ENCODE measurements at places on chromosomes 11 and 22.

GRCh38 chr11:65393513-65394079 is 7.2 kb downstream of the FRMD8 start:
- no peak for DNase-seq

GRCh38 chr11:103076361-103076760 is 15.6 kb downstream of the DCUN1D5 start:
- DNase-seq = no peak

GRCh38 chr22:20319745-20320658 is at the start of gene DGCR6L:
Gene DGCR6L (minus strand): TSS chr22:20320060. CDS start chr22:20319988, 72 bp downstream.
- peak; percentile 92 for DNase-seq

GRCh38 chr11:539971-540481 is 2.7 kb downstream of the LRRC56 start:
- no peak for DNase-seq

DNA sequence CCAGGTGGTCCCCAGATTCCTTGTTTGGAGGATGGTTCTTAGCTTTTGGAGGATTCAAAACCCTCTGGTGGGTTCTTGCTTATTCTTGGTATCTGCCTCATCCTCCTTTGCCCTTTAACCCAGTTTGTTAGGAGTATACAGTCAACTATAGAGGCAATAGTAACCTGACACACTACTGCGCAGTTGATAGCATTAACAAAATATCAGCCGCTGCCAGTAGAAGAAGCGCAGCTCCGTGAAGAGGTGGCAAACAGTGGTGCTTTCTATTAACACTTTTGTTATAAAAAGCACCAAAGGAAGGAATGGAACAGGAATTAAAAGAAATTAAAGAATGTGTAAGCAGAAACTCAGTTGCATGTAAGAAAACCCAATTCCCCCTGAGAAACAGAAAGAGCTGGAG is 29.3 kb downstream of the SLC22A25 start:
- no peak for DNase-seq

GRCh38 chr11:63491636-63492372 is 837 bp upstream of the PLAAT5 start:
- DNase-seq = no peak

- no peak for DNase-seq
Measured at GRCh38 chr22:23053912-23054530, 16.3 kb upstream of the GNAZ start.

DNA sequence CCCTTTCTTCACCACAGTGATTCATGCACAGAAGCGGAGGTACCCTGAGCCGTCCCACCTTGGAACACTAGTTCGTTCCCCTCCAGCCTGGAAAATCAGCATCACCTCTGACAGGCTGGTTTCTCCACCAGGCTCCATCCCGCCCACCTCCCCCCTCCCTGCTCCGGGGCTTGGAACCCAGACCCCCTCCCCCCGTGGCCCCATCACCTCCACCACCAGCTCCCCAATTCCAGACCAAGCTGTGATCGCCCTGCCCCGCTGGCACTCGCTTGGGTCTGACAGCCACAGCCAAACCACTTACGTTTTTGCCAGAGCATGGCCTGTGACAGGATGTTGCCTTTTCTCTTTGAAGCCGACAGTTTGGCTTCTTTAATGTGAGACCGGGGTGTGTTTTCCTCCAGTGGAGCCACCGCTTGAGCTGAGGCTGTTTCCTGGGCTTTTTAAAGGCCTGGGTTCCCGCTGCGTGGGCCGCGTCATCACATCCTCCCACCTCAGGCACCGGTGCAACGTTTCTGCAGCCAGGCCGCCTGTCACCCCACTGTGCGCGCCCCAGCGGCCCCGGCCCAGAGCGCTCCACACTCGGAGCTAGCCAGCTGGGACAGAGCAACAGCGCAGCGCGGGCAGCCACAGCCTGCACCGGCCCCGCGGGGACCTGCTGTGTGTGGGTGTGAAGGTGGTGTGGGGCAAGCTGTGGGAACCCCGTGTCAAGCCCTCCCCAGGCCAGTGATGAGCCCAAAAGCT is at the start of gene POU2AF1:
TSS of gene POU2AF1 (minus strand) at position 415 of the 741 bp plus-strand sequence. CDS start at position 317, 98 bp downstream.
- no peak for DNase-seq

- no peak for DNase-seq
Measured at GRCh38 chr11:21405422-21405821, 736.0 kb downstream of the NELL1 start.

DNA sequence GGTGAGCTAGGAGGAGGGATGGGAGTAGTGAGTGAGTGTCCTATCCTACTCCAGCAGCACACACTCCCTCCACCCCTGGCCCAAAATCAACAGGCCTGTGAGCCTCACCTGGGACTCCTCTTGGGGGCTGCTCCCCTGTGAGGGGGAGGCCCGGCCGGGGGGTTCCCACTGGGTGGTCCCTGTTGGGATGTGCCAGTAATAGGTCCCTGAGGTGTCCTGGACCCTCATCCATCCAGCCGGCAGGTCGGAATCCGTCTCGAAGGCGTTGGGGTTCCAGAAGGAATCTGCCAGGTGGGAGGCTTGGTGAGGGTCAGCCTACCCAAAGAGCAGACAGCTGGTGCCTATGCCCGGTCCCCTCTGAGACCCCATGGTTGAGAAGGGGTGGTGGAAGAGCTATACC is 13.3 kb downstream of the SMPD1 start:
- no peak for DNase-seq

GRCh38 chr11:9118277-9118676 is 26.9 kb upstream of the SCUBE2 start:
- no peak for DNase-seq

DNA sequence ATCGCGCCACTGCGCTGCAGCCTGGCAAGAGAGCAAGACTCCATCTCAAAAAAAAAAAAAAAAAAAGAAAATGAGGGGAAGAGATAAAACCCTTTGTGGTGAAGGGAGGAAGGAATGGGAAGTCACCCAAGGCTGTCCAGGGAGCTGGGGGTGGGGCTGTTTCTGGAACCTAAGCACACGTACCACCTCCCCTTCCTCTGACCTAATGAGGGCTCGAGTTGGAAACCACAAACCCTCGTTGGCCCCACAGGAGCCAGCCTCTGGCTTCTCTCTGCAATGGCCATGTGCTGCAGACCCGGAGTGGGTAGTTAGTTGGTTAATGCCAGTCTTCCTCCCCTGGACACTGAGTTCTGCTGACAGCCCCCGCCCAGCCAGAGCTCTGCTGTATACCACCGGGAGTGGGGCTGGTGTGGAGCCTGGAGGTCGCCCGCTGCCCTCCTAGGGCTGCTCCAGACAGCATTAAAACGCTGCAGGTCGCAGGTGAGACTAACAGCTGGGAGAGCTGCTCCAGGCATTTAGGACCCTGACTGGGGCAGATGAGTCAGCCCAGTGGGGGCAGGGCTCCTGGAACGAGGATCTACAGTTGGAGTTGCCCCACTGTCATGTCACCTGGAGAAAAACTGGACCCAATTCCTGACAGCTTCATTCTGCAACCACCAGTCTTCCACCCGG is at the start of gene LGALS12:
TSS of gene LGALS12 (plus strand) at position 228 of the 672 bp plus-strand sequence. CDS start at position 603, 375 bp downstream.
- DNase-seq = no peak

DNA sequence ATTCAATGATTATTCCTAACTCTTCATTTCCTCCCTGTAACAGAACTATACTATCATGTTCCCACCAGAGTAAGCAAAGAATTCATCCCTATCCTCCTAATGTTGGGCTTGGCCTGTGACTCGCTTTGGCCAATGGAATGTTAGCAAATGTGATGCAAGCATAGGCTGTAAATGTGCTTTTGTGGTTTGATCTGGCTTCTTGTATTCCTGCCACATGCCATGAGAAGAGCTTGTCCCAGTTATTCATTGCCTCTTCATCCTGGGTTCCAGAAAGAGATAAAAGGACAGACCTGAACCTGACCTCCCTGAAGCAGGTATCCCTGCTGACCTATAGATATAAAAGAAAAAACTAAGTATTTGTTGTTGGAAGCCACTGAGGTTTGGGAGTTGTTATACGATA is 51.0 kb downstream of the SYTL2 start:
- no peak for DNase-seq

DNA sequence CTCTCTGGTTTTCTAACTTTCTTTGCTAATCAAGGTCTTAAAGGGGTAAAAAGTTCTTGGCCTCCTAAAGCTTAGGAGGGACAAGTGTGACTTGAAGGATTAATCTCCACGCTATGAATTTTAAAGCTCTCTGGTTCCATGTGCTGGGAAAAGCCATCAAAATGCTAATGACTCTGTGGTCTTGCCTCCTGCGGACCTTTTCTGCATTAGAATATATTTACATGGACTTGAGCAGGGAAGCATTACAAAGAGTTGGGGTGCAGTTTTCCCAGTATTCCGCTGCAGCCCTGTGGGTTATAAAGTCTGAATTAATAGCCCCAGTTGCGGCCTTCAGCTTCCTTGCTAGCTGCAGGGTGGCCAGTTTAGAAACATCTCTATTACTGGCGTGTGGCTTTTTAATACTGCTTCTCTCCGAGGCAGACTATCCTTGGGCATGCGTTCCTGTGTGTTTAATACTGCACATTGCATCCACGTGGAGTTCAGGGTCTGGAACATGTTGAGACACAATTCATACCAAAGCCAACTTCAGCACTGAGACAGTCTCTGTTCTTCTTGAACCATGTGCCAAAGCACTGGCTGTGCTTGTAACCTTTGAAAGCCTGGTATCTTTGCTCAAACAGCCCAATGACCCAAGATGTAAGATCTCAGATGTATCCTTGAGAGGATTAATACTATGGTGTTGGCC is 27.3 kb downstream of the TSPAN18 start:
- DNase-seq = no peak

DNA sequence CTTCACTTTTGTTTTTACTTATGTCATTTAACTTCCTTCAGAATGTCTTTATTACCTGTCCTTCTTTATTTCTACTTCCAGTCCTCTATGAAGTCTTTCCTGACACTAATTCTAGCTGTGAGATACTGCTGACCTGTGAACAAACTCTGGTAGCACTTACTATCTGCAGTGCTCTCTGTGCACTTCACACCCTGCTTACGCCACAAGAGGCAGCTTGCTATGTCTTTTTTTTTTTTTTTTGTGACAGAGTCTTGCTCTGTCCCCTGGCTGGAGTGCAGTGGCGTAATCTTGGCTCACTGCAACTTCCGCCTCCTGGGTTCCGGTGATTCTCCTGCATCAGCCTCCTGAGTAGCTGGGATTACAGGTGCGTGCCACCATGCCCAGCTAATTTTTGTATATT is 10.7 kb downstream of the STIM1 start:
- no peak for DNase-seq

- no peak for DNase-seq
Measured at GRCh38 chr11:30463266-30463665, 122.9 kb downstream of the MPPED2 start.

DNA sequence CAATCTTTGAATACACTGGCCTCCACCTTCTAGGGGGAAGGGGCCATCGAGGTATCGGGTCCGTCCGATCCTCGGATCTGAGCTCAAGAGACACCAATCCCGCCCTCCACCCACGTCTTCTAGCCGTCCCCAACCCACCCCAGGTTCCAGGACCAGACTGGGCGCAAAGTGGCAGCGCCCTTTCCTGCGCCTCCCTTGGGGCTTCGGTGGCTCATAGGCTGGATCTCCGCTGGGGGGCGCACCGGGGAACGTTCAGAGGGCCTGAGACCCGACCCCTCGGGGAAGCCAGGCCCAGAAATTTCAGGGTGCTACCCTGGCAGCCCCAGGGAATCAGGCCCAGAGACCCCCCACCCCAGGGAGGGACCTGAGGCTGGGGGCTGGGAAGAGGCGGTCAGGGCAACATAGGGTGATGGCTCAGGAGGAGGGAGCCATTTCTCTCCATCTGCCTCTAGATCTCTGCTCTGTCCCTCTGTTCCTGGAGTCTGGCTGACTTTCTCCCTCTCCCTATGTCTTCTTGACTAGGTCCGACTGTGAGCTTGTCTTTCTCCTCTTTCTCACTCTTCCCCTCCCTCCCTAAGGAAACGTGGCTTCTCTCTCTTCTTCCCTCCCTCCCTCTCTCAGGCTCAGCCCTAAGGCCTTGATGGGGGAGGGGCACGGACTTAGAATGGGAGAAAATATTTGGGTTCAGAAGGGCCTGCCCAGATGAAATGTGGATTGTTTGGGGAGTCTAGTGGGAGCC is 1.1 kb downstream of the CREB3L1 start:
- no peak for DNase-seq

DNA sequence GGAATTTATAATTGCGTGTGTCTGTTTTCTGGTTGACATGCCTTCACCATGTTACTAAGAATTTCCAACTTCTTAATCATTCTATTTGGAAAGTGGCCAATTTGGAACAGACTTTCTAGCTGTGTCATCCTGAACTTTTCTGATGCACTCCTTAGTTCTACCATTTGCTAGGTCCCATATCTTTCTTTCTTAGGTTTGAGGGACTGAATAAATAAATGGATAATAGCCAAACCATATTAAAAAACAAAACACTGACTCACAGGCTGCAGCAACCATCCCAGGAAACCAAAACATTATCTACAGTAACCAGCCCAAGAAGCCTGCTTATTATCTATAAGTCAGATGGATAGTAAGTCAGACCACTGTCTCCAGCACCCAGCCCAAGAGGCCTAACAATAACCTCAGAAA is 57.5 kb upstream of the PLET1 start:
- DNase-seq = no peak

DNA sequence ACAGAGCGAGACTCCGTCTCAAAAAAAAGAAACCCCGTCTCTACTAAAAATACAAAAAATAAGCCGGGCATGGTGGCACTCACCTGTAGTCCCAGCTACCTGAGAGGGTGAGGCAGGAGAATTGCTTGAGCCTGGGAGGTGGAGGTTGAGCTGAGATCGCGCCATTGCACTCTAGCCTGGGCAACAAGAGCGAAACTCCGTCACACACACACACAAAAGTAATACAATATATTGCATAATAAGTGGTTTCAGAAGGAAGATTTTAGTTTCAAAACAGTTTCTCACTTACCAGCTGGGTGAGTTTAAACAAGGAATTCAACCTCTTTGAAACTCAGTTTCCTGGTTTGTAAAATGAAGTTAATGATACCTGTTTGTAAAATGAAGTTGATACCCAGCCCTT is 32.7 kb upstream of the HTR3A start:
- no peak for DNase-seq

- DNase-seq = no peak
Measured at GRCh38 chr11:123434262-123434661, 4.2 kb downstream of the GRAMD1B start.

- DNase-seq = no peak
Measured at GRCh38 chr11:126732981-126733380, 267.6 kb downstream of the KIRREL3 start.

GRCh38 chr22:31287818-31288495 is 4.3 kb downstream of the PIK3IP1 start:
- DNase-seq = no peak

- DNase-seq = no peak
Measured at GRCh38 chr11:26700574-26701235, 21.2 kb downstream of the SLC5A12 start.

GRCh38 chr11:76129729-76130128 is 76.6 kb downstream of the WNT11 start:
- DNase-seq = no peak

GRCh38 chr11:33389635-33390034 is 132.5 kb downstream of the HIPK3 start:
- DNase-seq = no peak

GRCh38 chr11:111476366-111476765 is 35.8 kb downstream of the BTG4 start:
- no peak for DNase-seq

- no peak for DNase-seq
Measured at GRCh38 chr22:48268771-48269552, 1506.5 kb downstream of the TBC1D22A start.

GRCh38 chr22:27242917-27243589 is 558.5 kb downstream of the MN1 start:
- no peak for DNase-seq

- DNase-seq = no peak
Measured at GRCh38 chr11:2572491-2573239, 127.1 kb downstream of the KCNQ1OT1 start.
